Activated naive CD8-positive, alpha-beta T cell treated with anti-CD3 and anti-CD28 coated beads, Interleukin-2, amount 50 U/mL, for 24 hours (primary cell): ENCODE measurements at places on chromosomes 5 and 9.

DNA sequence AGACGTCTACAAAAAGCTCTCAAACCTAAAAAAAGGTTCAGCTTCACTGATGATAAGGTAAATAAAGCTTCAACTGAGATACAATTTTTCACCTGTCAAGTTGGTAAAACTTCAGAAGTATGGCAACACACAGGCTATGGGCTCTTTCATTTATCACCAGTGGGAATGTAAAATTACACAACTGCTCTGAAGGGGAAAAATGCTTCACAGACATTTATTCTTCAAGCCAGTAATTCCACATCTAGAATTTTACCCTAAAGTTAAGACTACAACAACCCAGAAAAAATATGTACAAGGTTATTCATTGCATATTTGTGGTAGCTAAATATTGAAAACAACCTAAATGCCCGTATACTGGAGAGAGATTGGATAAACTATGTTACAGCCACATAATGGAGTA lies 48.1 kb upstream of the NREP start:
- no peak overlapping the region for H3K27ac ChIP-seq
- H3K27me3 ChIP-seq = peaks cover 3% of the 10 kb centered on the region
- no peaks in the 10 kb centered on the region for H3K36me3 ChIP-seq

GRCh38 chr5:169808118-169808581 lies 171.1 kb downstream of the DOCK2 start:
- peaks cover 31% of the 10 kb centered on the region for H3K4me1 ChIP-seq
- H3K36me3 ChIP-seq = peaks cover 46% of the 10 kb centered on the region
- H3K27me3 ChIP-seq = no peaks in the 10 kb centered on the region
- H3K4me3 ChIP-seq = no peak overlapping the region

DNA sequence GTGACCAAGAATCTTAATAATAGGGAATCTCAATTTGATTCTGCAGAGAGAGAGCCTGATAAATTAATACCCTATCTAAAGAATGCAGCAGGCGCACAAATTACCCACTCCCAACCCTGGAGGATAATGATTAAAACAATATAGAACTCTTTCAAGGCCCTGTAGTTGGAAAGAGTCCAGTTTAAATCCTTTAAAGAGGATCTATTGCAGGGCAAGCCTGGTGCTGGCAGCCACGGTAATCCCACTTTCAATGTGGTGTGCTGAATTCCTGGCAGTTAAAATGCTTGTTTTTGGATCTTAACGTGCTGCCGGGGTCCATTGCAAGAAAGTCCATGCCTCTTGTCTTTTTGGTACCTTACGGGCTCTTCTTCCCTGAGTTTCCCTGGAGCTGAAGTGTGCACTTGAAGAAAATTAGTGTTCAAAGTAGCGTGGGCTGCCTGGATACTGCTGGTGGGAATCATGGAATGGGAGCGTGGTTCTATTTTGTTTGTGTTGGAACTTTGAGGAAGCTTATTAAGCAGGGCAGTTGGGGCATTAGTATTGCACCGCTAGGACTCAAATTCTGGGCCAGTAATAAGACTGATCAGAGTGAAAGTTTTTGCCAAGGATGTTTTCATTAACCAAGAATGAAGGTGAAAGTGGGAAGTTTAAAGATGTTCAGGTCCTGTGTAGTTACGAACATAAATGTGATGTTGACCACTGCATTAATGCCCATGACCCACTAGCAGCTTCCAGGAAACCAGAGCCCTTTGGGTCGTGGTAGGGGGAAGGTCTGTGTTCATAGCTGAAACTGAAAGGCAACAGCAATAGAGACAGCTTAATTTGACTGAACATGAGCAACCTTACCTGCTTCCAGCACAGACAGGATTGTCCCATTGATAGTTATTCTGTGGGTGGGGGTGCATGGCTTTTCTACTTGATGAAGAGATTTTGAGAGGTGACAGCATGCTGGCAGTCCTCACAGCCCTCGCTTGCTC lies 20.8 kb downstream of the MARCHF6 start:
- H3K4me3 ChIP-seq = no peak overlapping the region
- DNase-seq = no peak
- peaks cover 22% of the 10 kb centered on the region for H3K36me3 ChIP-seq
- H3K27me3 ChIP-seq = no peaks in the 10 kb centered on the region

- peaks cover 3% of the 10 kb centered on the region for H3K36me3 ChIP-seq
- DNase-seq = no peak
- H3K27ac ChIP-seq = no peak overlapping the region
- no peaks in the 10 kb centered on the region for H3K27me3 ChIP-seq
Observed at GRCh38 chr5:109186759-109187158, 223.0 kb downstream of the PJA2 start.

- no peak overlapping the region for H3K4me3 ChIP-seq
- H3K36me3 ChIP-seq = peaks cover 8% of the 10 kb centered on the region
- no peaks in the 10 kb centered on the region for H3K27me3 ChIP-seq
- DNase-seq = no peak
Observed at GRCh38 chr9:128304136-128304970, 17.9 kb downstream of the TRUB2 start.

GRCh38 chr5:173498739-173499470 lies 117.5 kb downstream of the BOD1 start:
- no peaks in the 10 kb centered on the region for H3K36me3 ChIP-seq
- H3K27ac ChIP-seq = no peak overlapping the region
- H3K4me3 ChIP-seq = no peak overlapping the region
- H3K27me3 ChIP-seq = peaks cover 5% of the 10 kb centered on the region

DNA sequence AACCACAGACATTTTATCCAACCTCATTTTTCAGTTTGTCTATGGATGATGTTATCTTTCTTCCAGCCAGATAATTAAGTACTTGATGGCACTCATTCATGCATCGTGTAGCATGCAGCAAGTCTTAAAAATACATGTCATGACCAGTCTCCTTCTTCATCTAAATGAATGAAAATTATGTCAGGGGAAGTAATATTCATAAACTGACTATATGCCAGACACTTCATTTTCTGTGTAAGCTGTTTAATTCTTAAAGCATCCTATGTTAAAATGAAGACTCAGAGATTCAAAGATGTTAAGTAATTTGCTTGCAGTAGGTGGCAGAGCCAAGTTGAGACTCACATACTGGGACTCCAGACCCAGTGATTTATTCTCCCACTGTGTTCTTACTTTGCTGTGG lies 181.7 kb upstream of the CD180 start:
- no peaks in the 10 kb centered on the region for H3K4me1 ChIP-seq
- no peak overlapping the region for H3K27ac ChIP-seq
- no peak for DNase-seq
- no peaks in the 10 kb centered on the region for H3K36me3 ChIP-seq
- H3K4me3 ChIP-seq = no peak overlapping the region
- no peaks in the 10 kb centered on the region for H3K27me3 ChIP-seq
